ENCODE measurements at places on chromosomes 11 and 22.

DNA sequence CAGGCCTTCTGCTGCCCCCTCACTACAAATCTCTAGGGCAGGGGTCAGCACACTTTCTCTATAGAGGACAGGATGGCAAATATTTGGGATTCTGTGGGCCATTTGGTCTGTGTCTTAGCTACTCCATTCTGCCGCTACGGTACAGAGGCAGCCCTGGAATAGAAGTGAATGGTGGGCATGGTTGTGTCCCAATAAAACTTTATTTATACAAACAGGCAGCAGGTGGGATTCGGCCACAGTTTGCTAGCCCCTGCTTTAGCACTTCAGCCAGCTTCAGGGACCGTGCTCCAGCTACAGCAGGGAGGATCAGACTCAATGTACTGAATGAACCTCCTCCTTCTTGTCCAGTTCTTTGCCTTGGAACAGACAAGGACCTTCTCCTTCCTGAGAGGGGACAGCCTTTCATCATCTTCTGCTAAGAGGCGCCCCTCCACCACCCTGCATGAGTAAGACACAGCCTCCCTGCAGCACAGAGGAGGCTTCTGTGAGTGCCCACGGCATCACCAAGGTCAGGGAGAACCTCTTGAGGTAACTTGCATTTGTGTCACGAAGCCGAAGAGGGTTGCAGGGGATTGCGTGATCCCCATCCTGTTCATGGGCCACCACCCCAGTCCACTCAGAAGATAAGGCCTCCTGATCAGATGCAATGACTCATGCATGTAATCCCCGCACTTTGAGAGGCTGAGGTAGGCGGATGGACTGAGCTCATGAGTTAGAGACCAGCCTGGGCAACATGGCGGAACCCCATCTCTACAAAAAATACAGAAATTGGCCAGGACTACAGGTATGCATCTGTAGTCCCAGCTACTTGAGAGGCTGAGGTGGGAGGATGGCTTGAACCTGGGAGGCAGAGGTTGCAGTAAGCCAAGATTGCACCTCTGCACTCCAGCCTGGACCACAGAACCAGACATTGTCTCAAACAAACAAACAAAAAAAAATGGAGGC is 4.6 kb downstream of the C11orf24 start:
- no peak for DNase-seq

DNA sequence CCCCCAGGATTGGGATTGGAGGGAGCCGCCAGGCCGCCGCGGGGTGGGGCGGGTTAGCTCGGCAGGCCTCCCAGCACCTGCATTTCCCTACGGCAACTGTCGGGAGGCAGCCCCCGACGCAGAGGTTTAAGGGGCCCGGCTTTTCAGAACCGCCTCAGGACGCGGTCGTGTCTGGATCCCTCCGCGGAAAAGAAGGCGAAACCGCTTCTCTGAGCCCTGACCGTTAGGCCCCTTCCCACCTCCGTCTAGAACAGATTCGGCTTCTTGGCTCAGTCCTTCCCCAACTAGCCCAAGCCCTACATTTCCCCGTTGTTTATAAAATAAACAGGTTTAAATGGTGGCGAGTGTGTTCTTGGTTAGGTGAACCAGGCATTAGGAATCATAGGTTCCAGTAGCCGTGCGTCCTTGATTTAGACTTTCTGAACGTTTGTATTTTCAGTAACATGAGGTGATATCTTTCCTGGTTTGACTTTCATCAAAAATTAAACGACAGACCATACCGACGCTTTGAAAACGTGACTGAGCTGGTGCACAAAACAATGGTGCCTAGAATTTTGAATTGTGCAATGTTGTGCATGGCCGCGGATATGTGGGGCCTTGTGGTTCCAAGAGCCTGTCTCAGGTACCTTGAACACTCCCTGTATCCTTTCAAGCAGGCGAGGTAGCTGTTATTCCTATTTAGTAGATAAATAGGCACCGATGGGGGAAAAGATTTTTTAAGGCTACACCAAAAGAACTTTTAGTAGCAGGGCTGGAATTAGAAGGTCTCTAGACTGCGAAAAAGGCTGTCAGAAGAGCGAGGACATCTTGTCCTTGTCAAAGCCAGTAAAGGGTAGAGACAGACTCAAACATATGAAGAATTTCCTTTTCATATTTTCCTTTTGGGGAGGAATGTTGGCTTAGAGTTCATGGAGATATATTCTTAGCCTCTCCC is 1.2 kb upstream of the HSPA8 start:
- DNase-seq, result peak; percentile 67

DNA sequence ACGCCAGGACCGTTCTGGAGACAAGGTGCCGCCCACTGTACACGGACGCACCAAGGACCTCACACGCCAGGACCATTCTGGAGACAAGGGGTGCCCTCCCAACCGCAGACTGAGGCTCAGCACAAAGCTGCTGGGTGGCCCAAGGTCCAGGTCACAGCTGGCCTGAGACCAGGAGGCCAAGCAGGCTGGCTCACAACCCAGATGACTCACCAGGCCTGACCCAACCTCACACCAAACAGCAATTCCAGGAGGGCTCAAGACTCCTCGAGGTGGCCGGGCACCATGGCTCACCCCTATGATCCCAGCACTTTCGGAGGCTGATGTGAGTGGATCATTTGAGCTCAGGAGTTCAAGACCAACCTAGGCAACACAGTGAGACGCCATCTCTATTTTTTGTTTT is 14.8 kb downstream of the BRD1 start:
- DNase-seq, result peak; percentile 45

DNA sequence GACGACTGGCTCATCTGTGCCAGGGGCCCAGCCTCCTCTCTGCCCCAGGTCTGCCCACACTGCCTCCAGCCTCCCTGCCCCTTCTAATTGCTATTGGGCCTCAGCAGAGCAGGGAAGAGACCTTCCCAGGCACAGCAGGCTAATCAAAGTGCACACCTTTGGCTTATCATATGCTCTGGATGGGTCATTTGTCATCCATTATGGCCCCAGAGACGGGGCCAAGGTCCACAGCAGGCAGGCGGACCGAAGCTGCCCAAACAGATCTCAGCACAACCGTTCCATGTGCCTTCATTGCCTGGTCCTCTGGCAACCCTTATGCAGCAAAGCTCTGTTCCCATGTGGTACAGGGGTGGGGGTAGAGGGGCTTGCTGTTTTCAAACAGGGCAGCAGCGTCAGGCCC is 66.6 kb downstream of the TP53I11 start:
- no peak for DNase-seq

GRCh38 chr11:116542406-116542805 is 230.4 kb downstream of the BUD13 start:
- DNase-seq, result no peak

GRCh38 chr11:6438979-6439571 is 1.7 kb downstream of the HPX start:
- DNase-seq, result peak; percentile 68

DNA sequence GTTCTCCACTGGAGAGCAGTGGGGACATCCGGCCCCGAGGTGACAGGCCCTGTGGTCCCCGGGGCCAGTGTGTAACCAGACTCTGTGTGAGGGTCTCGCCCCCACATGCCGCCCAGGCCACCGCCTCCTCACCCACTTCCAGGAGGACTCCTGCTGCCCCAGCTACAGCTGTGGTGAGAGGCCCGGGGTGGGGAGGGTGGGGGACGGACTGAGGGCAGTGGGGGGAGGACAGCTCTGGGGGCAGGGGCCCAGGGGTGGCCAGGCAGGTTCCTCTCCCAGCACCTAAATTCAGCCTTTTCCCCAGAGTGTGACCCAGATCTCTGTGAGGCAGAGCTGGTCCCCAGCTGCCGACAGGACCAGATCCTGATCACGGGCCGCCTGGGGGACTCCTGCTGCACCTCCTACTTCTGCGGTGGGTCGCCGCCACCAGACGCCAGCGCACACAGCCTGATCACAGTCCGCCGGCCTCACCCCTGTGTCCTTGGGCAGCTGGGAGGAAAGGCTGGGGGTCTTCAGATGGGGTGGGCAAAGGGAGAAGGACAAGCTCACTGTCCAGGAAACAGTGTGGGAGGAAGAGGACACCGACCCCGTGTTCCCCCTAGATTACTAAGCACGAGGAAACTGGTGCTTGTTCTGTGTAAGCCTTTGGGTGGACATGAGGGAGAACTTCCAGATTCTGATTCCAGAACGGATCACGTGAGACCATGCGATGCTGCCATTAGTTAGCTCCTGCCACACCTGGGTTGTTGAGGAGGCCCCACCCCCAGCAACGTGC is 84.4 kb upstream of the MYOD1 start:
- no peak for DNase-seq

DNA sequence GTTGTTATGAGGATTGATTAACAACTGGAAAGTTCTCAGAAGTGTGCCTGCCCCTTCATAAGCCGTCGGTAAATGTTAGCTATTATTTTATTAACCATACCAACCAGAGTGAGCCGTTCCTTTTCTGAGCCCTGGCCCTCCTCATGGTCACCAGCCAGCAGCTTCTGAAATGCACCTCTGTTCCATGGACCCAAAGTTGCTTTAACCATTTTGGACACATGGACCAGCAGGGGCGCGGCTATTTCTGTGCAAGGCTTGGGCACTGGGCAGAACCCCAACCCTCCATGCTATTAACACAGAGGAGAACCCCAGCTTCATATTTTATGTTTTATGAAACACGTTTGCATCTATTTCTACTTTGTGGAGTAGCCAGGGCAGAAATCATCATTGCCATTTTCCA is 18.6 kb upstream of the SCGB1A1 start:
- DNase-seq, result no peak

DNA sequence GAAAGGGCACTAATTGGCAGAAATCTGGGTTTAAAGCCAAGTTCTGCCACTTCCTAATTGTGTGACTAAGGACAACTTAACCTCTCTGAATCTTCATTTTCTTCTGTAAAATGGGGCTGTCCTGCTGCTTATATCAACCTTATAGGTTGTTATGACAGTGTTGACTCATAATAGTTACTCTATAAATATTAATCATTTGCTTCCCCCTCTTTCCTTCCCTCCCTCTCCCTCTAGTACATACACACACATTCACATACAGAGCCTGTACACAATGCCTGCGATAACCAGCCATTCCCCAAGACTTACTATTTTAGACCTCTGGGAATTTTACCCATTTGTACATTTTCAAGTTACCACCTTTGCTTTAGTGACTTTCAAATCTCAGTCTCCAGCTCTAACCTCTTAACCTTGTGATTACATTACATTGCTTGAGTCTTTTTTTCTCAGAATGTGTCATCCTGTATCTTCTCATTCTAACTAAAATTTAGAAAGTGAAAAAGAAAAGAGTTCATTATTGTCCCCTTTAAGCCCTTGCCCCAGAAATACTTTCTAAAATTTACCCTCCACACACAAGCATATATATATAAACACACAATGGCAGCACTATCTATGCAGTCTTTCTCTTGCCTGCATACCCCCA is 31.9 kb downstream of the GDPD4 start:
- DNase-seq, result peak; percentile 18

DNA sequence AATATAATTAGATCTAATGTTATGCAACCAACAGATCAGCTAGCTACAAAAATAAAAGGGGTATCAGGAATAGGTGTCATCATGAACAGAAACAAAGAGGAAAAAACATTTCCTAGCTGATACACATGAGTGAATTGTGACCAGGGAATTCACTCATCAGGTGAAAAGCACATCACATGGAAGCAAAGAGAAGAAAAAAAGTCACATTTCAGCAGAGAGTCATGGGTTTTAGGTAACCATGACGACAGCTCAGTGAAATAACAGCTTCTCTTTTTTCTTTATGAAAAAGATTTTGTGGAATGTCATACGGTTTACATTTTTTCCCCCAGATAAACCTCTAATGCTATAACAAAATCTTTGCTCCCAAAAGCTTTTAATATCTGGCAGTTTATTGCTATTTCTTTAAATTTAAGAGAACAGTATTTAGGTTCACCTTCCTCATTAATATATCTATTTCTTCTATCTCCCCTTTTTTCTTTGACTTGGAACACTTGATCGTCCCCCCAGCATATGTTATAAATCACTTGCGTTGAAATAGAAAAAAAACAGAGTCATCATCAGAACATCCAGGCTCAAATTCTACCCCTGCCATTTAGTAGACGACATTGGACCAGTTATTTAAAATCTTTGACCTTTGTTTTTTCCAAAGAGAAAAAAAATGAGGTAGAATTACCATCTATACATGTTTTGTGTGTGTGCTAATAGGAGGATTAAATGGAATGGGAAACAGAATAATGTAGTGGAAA is 5.3 kb downstream of the TYR start:
- DNase-seq, result peak; percentile 30

GRCh38 chr22:46951973-46952372 is 189.5 kb downstream of the TBC1D22A start:
- DNase-seq, result no peak

DNA sequence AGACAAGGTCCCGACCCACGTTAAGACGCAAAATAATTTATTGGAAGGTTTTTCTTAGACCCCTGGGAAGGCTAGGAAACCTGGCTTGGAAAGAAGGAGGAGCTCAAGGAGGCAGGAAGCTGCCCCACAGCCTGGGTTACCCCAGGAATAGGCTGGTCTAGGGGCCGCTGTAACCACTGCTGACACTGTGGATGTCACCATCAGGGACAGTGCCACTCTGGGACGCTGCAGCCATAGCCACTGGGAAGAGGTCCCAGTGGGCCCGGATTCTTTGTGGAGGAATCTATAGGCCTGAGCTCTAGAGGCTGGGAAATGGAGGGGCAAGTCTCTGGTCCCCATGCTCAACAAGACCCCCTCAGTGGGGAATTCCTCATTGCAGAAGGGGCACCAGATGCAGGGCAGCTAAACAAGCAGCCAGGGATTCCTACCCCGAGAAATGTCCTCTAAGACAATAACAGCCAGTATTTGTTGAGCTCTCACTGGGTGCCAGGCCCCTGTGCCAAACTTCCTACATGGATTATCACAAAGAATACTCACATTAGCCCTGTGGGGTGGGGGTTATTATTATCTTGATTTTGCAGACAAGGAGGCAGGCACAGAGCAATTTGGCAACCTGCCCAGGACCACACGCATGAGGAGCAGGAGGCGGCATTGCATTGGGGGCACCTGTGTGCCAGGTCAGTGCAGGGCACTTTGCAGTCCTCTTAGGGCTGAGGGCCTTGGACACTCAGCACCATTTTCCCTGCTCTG is 19.5 kb upstream of the CHKA start:
- DNase-seq, result no peak

DNA sequence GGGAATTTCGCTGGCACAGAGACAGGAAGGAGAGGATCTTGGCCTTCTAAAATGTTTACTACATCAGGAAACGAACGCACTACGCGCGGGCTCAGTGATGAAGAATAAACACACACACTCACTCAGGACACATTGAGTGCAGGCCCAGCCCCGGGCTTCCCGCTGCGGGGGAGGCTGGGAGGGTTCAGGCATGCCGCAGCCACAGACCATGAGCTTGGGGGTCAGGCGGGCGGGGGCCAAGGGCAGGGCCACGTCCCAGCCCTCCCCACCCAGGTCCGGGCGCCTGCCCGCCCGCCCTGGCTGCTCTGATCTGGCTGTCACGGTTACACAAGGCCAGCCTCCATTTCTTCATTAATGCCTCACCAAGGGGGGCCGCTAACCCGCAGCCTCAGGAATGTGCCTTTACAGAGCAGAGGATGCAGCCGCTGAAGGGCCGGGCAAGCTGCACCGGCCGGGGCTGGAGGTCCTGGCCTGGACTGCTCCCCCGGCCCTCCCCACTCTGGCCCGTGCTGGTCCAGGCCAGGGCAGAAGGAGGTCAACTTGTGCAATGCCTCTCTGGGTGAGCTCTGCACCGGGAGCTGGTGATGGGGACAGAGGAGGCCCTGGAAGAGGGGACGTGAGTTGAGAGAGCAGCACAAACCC is 41.7 kb downstream of the IGF2 start:
- DNase-seq, result peak; percentile 95

GRCh38 chr22:46442217-46442853 is 95.1 kb downstream of the CELSR1 start:
- DNase-seq, result no peak
